ENCODE measurements at places on chromosomes 4 and X. TPM values are rescaled to one million over a fixed set of nuclear protein-coding genes. Genes with fewer than 3 reads are reported as not detected.

Gene RIBC1
- total RNA-seq = 0.32 TPM

Gene CSAG3
- not detected for total RNA-seq

Gene CT45A2
- total RNA-seq = not detected

Gene ASB11
- total RNA-seq = not detected

Gene ZNF595
- total RNA-seq = 8.8 TPM

Gene BRS3
- total RNA-seq = not detected

Gene DRP2
- total RNA-seq = 0.13 TPM

Gene SLIT2
- 10.1 TPM for total RNA-seq

Gene EVC
- 33.4 TPM for total RNA-seq

Gene CLIC2
- 7.3 TPM for total RNA-seq

Gene MAOB
- total RNA-seq = not detected

Gene MTNR1A
- not detected for total RNA-seq

Gene SHISA3
- total RNA-seq = 17.2 TPM

Gene FGFRL1
- 16.4 TPM for total RNA-seq

Gene AFM
- not detected for total RNA-seq

Gene CDX4
- total RNA-seq = not detected

Gene ANXA10
- total RNA-seq = not detected

Gene SLC9B1
- 0.59 TPM for total RNA-seq

Gene ASMT
- total RNA-seq = not detected

Gene EREG
- not detected for total RNA-seq

Gene PTCHD1
- total RNA-seq = under 0.01 TPM

Gene IQCM
- not detected for total RNA-seq

Gene PAGE4
- total RNA-seq = not detected

Gene KLHL13
- total RNA-seq = 15.5 TPM

Gene OPHN1
- total RNA-seq = 7.4 TPM

Gene ARMCX4
- 4.6 TPM for total RNA-seq

Gene PTPN13
- total RNA-seq = 6.3 TPM

Gene CBLL2
- total RNA-seq = not detected

Gene RNF175
- not detected for total RNA-seq

Gene KLB
- total RNA-seq = not detected

Gene CXCL6
- 3.0 TPM for total RNA-seq

Gene BANK1
- not detected for total RNA-seq

Gene ODAM
- not detected for total RNA-seq

Gene ZRSR2
- total RNA-seq = 2.6 TPM

Gene ARR3
- not detected for total RNA-seq

Gene CUL4B
- 89.2 TPM for total RNA-seq

Gene EPGN
- not detected for total RNA-seq

Gene NXF2B
- not detected for total RNA-seq

Gene GC
- not detected for total RNA-seq

Gene DAPP1
- total RNA-seq = not detected

Gene GPR50
- total RNA-seq = not detected

Gene TMSB15B
- 3.9 TPM for total RNA-seq

Gene CXCL3
- total RNA-seq = 1.2 TPM

Gene PLP1
- total RNA-seq = not detected

Gene FGF13
- not detected for total RNA-seq

Gene HTN1
- total RNA-seq = not detected

Gene P2RY8
- not detected for total RNA-seq

Gene DCHS2
- 0.07 TPM for total RNA-seq

Gene CSAG1
- total RNA-seq = not detected

Gene RTL9
- total RNA-seq = not detected

Gene NDP
- 0.78 TPM for total RNA-seq
